ENCODE measurements at places on chromosomes 2 and 18. TPM values are rescaled to one million over a fixed set of nuclear protein-coding genes. Genes with fewer than 3 reads are reported as not detected.
A peak's percentile ranks its signal among the peaks of the same experiment; 100 is the strongest.

GRCh38 chr2:127558911-127559310, 23.4 kb downstream of the MYO7B start:
- no peak for DNase-seq

DNA sequence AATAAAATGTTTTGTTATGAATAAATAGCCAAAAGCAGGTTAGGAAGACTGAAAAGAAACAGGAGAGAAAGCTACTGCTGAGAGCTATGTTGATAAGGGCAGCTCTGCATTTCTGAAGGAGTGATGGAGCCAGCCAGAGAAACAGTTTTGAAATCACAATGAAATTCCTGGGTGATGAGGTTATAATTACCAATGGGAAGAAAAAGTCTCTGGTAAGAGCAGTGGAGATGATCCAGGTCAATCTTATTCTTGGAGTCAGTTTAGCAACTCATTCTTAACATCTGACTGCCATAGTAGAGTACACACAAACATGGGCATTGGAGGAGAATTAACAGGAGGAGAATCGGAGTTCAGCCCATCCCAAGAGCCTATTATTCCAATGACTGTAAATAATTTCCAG, 2.4 kb downstream of the ALKAL2 start:
- DNase-seq: peak; percentile 38

- no peak for DNase-seq
Measured at GRCh38 chr2:76307495-76307894, 596.8 kb upstream of the GCFC2 start.

DNA sequence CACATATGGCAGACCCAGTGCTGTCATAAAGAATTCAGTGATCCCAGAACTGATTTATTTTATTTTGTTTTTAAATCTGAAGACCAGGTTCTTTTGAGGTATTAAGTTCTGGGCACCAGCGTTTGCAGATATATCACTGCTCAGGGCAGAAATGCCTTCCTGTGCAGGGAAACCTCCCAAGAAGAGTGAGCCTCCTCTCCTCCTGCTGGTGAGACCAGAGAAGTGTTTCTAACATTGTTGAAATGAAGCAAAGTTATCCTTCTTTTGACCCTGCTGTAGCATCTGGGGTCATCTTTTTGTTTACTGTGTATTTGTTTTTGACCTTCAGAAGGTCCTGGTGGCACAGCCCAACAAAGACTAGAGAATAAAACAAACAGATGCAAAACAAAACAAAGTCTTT, 94.0 kb downstream of the AQP4 start:
- DNase-seq: peak; percentile 20

The CLEC4F gene
- total RNA-seq: not detected

DNA sequence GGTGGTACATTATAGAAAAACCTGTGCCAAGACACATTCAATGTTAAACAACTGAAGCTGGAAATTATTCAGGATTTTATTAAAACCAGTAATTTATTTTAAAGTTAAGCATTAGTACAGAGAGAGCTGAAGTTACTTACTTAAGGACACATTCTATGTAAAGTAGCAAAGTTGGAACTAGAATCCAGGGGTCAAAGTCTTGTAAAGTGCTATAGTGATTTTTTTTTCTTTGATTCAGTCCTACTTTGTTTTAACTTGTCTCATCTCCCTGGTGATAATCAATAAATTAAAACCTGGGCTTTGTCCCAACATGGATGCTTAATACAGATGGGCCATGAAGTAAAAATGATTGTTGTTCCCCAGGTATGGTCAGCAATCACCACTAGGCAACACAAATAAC, 1271.8 kb upstream of the CHAC2 start:
- DNase-seq: no peak

- DNase-seq: peak; percentile 69
Measured at GRCh38 chr2:106197878-106198277, 3.8 kb upstream of the UXS1 start.

DNA sequence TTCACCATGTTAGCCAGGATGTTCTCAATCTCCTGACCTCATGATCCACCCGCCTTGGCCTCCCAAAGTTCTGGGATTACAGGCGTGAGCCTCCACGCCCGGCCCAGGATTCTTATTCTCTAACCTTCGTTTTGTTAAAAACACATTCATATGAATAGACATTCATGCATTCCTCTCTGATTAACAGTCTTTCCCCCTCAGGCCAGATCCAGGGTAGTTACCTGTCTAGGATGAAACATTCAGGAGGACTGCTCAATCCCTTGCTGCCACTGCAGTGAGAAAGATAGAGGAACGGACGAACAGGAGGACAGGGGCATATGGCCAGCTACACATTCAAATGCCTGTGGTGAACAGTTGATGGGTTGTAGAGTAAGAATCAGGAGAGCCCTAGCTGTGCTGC, 39.6 kb upstream of the EPC2 start:
- peak; percentile 31 for DNase-seq

The PLGLB1 gene
- not detected for total RNA-seq

- DNase-seq: no peak
Measured at GRCh38 chr2:215937190-215937589, 76.2 kb downstream of the MREG start.

- DNase-seq: no peak
Measured at GRCh38 chr2:203690441-203691047, 15.9 kb upstream of the CD28 start.

DNA sequence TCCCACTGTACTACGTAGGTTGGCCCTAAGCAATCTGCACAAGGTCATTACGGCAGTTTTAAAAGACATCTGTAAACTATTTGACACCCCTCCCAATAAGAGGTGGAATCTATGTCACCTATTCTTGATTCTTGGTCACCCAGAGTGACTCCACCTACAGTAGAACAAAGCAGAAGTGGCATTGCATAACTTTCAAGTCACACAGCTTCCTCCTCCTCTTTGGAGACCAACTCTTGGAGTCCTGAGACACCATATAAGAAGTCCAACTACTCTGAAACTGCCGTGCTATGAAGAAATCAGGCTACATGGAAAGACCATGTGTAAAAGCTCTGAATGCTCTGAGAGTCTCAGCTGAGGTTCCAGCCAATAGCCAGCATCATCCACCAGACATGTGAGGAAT, 253.5 kb upstream of the CDH20 start:
- DNase-seq: no peak

- DNase-seq: no peak
Measured at GRCh38 chr2:229066121-229066715, 204.9 kb downstream of the PID1 start.

The FKBP7 gene
- 49.4 TPM for total RNA-seq

GRCh38 chr2:30565851-30566358, 118.9 kb downstream of the LCLAT1 start:
- no peak for DNase-seq

The SLC5A6 gene
- 23.3 TPM for total RNA-seq

GRCh38 chr2:96291751-96292150, 13.6 kb downstream of the SNRNP200 start:
- DNase-seq: no peak

GRCh38 chr2:37858400-37858711, 66.7 kb upstream of the RMDN2 start:
- peak; percentile 86 for DNase-seq

The SLC23A3 gene
- total RNA-seq: 0.02 TPM

GRCh38 chr2:219171231-219171651, 1.4 kb upstream of the SLC23A3 start:
- DNase-seq: peak; percentile 72

- peak; percentile 53 for DNase-seq
Measured at GRCh38 chr2:142875652-142876051, 1.8 kb upstream of the KYNU start.

- no peak for DNase-seq
Measured at GRCh38 chr2:13495051-13495450, 778.3 kb downstream of the TRIB2 start.

The ZBTB7C gene
- total RNA-seq: not detected

DNA sequence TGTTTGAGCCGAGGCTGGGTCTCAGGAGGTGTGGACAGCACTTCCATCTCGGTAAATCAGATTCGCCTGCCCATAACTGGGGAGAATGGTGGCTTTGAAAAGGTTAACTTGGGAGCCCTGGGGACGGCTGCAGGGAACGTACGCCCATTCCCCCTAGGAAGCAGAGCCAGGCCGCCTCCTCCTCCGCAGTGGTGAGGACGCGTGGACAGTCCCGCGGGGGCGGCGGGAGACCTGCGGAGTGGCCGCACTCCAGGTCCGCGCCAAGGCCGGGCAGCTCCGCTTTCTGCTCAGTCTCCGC, 845 bp upstream of the MYCN start:
- no peak for DNase-seq

The TMEFF2 gene
- total RNA-seq: 0.12 TPM

The HOXD13 gene
- 2.1 TPM for total RNA-seq

The SMCHD1 gene
- total RNA-seq: 38.3 TPM
